Hypothalamus (tissue), 51 donors: ENCODE measurements at places on chromosomes 7 and 10.
A peak's percentile ranks its signal among the peaks of the same experiment; 100 is the strongest.

DNA sequence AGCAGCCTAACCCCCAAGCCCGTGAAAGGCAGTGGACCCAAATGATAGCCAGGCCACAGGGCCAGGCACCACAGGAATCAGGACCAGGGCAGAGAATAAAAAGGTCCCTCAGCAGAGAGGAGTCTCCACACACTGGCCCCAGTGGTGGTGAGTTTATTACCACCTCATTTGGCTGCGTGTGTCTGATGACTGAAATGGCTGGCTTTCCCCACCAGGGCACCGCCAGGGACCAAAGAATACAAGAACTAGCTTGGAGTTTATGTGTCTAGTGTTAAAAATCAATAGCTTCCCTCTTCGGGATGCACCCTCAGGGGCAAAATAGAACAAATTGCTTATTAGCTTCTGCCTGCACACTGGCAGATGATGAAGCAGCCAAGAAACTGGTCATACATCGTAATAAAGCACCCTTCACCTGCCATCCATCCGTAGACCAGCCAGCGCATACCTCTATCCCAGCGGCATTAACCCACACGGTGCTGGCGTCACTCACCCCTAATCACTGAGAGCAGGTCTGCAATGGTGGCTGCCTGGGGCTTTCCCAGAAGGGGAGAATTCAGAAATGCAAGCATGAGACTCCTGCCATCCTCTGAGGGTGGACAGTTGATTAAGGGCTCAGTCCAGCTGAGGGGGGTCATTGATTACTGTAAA, 223.7 kb upstream of the ZMIZ1 start:
- no peak for DNase-seq

DNA sequence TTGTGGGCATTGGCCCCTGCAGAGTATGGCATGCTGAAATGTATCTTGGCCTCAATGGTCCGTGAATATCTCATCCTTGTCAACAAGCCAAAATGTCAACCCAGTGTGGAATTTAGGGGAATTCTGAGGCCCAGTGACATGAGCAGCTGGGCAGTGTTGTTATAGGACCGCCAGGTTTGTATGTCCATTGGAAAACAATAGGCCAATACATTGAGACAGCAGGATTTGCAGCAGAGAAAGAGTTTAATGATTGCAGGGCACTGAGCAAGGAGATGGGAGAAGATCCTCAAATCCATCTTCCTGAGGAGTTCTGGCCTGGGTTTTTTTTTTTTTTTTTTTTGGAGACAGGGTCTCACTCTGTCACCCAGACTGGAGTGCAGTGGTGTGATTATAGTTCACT, 95.7 kb upstream of the BAIAP2L1 start:
- DNase-seq: no peak

DNA sequence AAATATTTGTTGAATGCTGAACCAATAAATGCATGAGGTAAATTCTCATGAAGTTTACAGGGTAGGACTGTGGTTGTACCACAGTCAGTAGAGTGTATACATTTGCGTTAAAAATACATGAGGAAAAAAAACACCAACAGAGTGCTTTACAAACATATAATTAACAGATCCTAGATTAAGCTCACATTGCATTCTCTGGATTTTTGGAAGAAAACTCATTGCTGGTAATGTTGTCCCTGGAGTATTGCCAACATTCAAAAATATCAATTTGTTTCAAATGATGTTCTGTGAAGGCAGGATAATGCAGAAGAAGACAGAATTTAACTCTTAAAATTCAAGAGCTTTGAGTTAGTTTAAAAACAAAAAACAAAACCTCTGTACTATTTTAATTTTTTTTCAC, 95.5 kb downstream of the MBL2 start:
- no peak for DNase-seq

DNA sequence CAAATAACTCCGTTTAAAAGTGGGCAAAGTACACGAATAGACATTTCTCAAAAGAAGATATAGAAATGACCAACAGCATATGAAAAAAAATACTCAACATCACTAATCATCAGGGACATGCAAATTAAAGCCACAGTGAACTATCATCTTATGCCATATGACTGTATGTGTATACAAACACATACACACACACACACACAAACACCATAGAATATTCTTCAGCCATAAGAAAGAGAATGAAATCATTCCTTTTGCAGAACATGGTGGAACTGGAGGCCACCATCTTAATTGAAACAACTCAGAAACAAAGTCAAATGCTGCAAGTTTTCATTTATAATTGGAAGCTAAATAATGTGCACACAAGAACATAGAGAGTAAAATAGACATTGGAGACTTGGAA, 1019.4 kb downstream of the KCNMA1 start:
- DNase-seq: no peak

DNA sequence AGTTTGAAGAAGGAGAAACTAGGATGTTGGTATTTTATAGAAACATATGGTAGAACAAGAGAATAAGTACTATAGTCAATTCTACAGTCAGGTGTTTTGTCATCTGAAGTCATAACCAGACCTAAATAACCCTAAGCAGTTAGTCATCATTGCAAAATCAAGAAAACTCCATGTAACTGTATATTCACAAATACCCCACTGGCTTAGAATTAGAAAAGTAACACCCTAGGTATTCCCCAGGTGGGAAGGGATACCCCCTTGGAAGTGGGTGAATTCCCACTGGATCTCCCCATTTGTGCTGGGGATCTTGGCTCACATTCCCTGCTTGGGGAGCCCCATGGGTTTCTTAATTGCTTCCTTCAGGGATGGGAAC, 45.9 kb upstream of the ITGB8 start:
- no peak for DNase-seq

GRCh38 chr10:114110174-114110972, 63.6 kb downstream of the CCDC186 start:
- no peak for DNase-seq

GRCh38 chr7:125611582-125611981, 682.0 kb upstream of the POT1 start:
- no peak for DNase-seq

DNA sequence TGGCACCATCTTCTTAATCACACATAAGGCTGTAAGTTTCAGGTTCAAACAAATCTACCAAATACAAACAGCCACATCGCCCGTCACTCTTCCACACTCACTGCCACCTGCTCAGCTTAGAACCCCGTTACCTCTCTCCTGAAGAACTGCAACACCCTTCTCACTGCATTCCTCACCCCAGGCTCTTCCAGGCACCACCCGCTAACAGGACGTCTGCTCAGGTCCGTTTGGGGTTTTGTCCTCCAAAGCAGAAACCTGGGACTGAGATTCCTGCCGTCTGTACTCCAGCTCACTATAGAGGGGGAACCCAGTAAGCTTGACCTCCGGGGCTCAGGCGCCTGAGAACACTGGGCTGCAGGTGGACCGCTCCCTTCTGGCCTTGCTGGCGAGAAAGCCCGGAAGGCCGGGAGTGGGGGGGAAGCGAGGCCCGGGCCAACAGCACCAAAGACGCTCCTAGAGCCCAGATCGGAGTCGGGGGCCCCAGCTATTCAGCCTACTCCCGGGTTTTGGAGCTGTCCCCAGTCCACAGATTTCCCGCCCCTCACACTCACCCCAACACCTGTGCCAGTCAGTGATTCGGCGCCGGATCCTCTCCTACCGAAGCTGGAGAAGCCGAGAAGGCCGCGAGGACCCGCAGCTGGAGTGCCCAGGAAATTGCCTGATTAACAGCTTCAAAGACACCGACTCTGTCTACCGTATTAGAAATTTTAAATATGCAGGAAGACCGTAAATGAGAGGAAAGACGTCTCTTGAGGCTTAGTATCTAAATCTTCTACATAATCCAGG, at the start of gene AP3M1:
TSS of gene AP3M1 (minus strand) at position 625 of the 786 bp plus-strand sequence. CDS start 12,449 bp downstream, outside the sequence.
- DNase-seq: peak; percentile 60

DNA sequence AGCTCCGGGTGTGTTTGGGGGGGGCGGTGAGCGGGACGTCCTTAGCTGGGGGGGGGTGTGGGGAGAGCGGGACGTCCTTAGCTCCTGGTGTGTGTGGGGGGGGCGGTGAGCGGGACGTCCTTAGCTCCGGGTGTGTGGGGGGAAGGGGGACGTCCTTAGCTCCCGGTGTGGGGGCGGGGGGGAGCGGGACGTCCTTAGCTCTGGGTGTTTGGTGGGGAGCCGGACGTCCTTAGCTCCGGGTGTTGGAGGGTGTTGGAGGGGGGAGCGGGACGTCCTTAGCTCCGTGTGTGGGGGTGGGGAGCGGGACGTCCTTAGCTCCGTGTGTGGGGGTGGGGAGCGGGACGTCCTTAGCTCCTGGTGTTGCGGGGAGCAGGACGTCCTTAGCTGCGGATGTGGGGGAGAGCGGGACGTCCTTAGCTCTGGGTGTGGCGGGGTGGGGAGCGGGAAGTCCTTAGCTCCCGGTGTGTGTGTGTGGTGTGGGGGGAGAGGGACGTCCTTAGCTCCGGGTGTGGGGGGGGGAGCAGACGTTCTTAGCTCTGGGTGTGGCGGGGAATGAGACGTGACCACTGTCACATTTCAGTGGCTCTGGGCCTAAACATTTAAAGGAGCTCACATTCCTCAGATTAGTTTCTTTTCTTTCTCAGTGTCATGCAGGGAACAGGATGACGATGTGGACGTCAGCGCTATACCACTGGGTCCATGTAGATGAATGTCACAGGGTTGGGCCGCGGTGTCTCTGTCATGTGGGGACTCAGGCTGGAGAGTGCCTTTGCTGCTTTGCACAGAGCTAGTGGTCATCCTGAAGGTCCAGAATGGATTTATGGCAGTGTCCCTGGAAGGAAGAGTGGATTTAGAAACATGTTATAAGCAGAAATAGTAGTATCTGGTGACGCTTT, 7.5 kb downstream of the DYNC2I1 start:
- DNase-seq: no peak

GRCh38 chr7:1321411-1322239, 89.0 kb downstream of the UNCX start:
- peak; percentile 14 for DNase-seq

- no peak for DNase-seq
Measured at GRCh38 chr10:69904533-69904932, 102.8 kb downstream of the COL13A1 start.
